ENCODE measurements at places on chromosomes 2 and 18.

GRCh38 chr2:10380048-10380926, 67.8 kb downstream of the ODC1 start:
- no peak for DNase-seq

DNA sequence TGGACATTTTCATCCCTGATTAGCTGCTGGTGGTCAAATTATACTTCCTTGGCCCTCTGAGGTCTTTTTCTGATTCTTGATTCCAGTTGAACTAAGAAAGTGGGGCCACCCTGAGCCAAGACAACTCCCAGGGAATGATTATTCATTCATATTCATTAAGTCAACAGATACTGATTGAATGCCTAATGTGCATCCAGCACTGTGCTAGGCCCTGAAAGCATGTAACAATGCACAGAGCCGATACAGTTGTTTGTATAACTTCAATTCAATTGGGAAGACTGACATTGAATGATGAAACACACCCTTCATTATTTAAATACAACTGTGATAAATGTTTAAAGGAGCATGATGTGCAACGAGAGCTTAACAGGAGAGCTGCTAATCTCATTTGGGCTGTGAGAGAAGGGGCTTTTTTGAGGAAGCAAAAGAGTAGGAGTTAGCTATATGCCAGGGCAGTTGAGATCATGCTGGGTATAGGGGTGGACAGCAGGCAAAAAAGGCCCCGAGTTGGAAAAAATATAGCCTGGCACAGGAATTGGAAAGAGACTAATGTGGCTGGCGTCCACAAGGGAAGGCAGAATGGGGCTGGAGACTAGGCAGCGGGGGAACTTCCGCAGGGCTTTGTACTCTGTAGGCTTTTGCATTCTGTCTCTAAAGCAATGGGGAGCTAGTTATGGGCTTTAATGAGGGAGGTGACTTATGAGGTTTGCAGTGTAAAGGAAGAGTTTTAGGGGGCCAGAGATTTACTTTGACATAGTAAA, 57.2 kb upstream of the ACVR1 start:
- DNase-seq, result no peak

- DNase-seq, result no peak
Observed at GRCh38 chr18:13086906-13087305, 95.7 kb downstream of the CEP192 start.

GRCh38 chr2:207504513-207505170, 25.1 kb upstream of the CREB1 start:
- DNase-seq, result no peak

DNA sequence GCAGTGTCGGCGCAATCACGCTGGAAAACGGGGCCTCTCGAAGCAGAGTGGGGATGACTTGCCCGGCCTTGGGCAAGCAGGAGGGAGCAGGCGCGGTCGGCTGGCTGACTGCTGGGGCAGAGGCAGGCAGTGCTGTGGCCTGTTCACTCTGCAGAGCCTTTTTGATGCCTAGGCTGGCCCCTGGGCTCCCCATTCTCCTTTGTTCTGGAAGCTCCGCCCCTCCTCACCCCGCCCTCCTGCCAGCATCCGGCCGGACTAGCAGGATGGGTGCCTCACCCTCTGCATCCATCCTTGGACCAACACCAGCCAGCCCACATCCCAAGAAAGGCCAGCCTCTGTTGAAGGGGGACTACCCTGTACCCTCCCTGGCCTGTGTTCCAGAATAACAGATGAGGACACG, at the start of gene ASPRV1:
Gene ASPRV1 (minus strand): TSS at position 136 of the 400 bp plus-strand sequence. CDS start 195 bp downstream, outside the sequence.
- DNase-seq, result peak; percentile 49

GRCh38 chr2:242060212-242060835, 190.8 kb downstream of the RTP5 start:
- DNase-seq, result no peak

DNA sequence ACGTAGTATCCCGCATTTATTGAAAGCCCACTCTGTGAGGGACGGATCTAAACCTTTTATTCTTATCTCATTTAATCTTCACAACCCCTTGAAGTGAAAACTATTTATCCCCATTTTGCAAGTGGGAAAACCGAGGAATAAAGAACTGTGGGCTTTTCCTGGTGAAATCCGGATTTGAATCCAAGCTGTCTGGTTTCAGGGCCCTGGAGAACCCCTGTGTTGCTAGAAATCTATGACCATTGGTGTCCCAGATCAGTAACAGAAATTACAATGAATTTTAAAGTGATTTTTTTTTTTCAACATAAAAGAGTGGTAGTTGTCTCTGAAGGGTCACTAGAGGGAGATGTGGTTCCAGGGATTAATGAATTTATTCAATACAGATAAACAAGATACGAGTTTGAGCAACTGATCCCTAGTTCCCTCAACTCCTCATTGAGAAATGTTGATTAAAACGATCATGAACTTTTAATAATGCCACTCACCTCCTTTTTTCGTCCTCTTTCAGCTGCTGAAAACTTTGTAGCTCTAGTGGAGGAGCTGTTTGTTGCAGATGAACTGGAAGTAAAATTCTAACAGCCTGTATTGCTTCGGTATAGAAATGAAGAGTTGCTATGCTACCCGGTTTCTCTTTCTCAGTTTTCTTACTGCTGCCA, 940 bp downstream of the XRCC5 start:
- DNase-seq, result no peak

DNA sequence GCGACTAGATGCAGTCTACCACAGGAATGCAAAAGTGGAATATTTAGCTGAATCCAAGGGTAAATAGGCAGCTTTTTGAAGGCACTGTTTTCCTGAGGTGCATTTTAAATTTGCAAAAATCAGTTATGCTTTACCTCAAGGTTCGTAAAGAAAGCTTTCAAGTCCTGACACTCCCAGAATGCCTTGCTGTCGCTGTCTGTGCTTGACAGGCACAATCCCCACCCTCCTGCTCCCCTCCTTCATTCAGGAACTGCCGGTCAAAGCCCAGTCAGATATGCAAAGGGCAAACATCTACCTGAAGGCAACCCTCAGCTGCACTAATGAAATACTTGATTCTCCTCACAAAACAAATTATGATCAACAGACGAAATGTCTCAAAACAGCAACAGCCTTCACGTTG, 97.4 kb upstream of the DDX18 start:
- DNase-seq, result no peak

DNA sequence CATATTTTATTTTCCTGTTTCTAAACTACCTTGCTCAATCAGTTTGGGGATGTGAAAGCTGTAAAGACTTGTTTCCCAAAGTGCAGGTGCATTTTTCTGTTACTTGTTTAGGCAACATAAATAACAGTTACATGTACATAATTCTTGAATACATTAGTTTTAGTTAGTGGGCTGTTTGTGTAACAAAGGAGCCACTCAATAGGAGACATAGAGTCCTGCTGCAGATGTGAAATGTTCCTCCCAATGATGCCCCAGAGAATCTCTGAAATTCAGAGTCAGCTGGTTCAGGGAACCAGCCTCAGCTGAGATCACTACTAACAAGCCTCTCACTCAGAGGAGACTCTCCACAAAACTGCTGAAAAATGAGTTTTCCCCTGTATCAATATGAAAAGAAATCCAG, 91.5 kb upstream of the TWSG1 start:
- no peak for DNase-seq

- DNase-seq, result no peak
Observed at GRCh38 chr2:201734111-201734510, 35.7 kb upstream of the MPP4 start.

DNA sequence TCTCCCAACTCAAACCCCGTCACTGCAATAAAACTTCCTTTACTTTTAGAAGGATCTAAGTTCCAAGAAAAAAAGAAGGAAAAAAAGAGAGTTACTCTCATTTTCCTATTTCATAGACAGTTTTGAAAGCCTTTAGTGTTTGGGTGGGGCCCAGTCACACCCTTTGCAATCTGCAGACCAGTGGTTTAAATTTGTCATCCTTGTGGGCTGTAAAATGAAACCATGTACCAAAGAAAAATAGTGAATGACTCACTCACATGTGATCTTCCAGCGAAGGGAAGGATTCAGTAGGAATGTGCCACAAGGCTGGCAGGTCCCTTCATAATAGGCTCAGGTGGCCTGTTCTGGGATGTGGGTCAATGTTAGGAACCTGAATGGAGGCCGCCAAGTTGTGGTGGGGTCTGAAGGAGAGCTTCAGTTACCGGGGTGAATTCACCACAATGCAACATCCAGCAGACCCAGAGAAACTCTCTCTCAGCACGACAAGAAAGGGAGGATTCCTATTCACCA, 28.3 kb downstream of the ANXA4 start:
- no peak for DNase-seq

DNA sequence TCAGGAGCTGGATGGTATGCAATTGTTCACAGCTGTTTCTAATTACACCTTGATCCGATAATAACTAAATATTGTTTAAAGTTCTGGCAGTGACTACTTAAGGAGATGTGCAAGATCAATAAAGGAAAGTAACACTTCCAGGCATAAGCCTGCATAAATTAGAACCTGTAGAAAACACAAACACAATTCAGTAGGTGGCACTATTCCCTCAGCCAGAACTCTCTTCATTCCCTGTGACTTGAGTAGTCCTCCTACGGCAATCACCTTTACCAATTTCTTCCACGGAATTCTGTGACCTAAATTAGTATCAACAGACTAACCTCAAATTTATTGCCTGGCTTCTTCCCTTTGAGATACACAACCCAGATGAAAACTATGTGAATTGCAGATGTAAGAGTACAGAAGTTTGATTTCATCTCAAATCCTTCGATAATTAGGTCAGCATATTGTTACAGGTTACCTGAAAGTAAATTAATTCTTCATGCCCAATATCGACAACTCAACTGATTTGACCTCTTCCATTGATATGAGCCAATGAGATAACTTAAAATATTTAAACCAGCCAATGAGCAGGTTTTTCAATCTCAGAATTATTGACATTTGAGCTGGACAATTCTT, 137.8 kb downstream of the PID1 start:
- peak; percentile 21 for DNase-seq

GRCh38 chr18:33355263-33355662, 85.3 kb downstream of the CCDC178 start:
- DNase-seq, result no peak

DNA sequence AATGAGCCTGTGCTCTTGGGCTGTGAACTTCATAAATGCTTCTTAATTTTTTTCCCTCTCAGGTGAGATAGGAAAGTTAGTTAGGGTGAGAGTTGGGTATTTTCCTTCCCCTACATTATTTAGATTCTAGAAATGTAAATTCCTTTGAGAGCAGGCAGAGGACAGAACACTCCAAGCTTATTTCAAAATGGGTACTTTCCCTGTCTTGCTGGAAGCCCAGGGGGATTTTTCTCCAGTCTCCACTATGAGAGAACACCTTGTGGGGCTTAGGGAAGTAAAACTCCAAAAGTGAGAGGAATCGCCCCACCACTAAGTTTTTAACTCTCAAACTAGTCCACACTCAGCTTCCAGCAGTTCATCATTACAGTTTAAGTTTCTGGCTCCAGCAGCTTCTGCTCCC, 253.2 kb upstream of the CTAGE1 start:
- DNase-seq, result no peak

GRCh38 chr2:187548656-187549055, 5.6 kb downstream of the TFPI start:
- DNase-seq, result no peak

GRCh38 chr2:46548521-46549144, 69.3 kb downstream of the TMEM247 start:
- no peak for DNase-seq

DNA sequence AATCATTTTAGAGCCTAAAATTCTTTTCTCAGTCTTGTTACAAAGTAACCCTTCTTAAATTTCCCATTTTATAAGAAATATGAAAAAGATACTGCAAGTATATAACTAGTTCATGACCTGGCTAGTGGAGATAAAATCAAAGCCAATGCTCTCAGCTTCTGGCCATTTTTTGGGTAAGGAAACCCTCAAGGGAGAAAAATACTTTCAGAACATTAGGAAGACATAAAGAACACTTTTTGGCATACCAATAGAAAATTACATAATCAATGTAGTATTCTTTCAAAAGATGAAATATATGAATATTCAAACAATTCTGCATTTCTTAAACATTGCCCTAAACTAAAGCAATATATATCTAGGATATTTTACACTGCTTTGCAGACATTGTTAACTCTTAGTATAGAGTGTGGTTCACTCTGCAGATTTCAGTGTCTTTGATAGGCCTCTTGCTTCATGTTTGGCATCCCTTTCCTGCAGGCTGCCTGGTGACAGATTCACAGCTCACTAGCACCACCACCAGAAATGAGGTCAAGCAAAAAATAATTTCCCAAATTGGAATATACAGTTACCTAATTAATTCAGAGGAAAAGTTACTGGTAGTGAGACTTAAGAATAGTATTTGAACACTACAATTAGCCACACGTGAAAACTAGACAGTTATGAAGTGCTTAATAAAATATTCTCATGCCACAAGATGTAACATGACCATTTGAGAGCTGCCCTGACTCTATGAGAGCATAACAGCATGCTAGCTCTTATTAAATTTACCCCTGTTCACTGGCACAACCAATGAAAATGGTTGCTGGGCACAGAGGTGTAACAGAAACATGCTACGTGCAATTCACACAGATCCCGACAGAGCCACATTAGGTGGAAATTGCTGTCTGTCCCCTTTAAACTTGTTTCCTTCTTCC, 36.0 kb downstream of the PAIP2B start:
- DNase-seq, result peak; percentile 19

GRCh38 chr2:106572541-106573450, 85.6 kb downstream of the CD8B2 start:
- no peak for DNase-seq

DNA sequence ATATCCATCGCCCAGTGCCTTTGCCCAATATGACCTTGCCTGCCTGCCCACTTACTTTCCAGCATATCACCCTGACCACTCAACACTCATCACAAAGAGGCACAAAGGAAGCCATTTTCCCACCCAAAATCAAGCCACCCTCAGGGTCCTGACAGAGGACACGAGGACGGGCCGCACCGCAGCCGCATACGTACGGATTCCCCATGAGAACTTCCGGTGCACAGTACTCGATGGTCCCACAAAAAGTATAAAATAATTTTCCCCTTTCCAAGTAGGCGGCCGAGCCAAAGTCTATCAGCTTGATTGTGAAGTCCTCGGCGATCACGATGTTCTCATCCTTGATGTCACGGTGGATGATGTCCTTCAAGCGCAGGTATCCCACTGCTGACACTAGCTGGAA, 10.0 kb upstream of the MTERF4 start:
- no peak for DNase-seq

- DNase-seq, result no peak
Observed at GRCh38 chr18:9947248-9947647, 33.4 kb downstream of the VAPA start.

Measured in frontal cortex (tissue), 4 donors.